ENCODE measurements at places on chromosomes 5 and 9. TPM values are rescaled to one million over a fixed set of nuclear protein-coding genes. Genes with fewer than 3 reads are reported as not detected.

GRCh38 chr5:109900911-109901627 is 211.3 kb downstream of the MAN2A1 start:
- DNase-seq = no peak

DNA sequence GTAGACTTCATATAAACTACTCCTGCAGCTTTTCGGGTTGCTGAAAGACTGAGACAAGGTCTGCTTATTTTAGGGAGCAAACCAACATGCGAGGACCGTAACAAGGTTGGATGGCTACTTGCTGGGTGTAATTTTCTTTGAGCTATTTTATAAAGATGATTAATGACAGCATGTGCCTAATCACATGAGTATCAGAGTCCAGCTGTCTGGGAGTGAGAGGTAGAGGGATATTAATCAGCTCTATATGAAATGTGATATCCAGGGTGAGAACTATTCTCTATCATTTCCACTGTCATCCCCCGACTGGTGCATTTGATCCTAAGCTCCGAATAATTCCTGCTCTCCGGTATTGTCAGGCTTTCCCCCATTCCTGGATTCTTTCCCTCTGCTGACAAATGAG is 193.8 kb upstream of the HMHB1 start:
- DNase-seq = no peak

DNA sequence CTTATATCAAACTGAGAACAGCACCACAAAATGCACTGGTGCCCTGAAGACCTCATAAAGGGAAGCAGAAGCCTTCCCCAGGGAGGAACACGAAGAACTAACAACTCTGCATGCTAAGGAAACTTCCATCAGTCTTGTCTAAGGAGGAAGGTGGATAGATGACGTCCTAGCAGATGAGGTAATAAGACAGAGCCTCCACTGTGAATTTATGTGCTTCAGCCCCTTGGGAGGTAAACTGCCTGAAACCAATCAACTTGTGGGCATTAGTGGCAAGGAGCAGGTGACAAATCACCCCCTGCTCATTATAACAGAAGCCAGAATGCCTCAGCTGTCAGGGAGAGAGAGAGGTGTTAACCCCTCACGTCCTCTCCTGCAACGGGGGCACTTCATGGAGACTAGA is 48.9 kb upstream of the SPIN1 start:
- no peak for DNase-seq

Gene ATG12
- 31.2 TPM for total RNA-seq

DNA sequence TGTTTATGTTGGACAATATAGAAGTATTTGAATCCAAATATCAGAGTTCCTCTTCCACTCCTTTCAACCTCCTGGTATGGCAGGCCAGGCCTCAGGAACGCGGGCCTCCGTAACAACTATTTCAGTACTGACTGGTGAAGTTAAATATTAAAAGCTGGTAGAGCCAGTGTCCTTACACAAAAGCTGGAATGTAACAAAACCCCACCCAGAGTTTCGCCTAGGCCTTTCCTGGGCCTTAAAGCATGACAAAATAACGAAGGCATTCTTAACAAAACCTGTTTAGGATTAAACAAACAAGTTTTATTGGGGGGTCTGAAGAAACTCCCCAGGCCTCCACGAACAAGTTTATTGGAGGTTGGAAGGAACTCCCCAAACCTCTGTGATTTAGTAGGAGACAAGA is 61.6 kb upstream of the GNE start:
- DNase-seq = peak; percentile 62

Gene CTNND2
- total RNA-seq = 1.1 TPM
